Neural progenitor cell (in vitro differentiated cells): ENCODE measurements at places on chromosomes 11 and 22.

DNA sequence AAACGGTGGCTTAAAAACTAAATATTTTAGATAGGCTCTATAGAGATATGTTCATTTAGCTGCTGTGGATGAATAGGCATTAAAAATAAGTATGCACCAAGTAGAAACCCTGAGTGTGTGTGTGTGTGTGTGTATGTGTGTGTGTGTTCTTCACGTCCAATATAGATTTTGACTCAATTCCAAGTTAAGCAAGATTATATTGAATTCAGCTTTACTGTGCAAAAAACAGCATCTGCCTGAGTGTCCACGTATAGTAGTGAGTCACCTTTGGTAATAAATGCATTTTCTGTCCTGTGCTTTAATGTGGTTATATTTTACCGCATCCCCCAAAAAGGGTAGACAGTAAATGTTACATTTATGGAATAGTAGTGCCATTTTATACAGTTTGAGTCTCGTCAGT, 71.2 kb downstream of the PDHX start:
- DNase-seq = no peak

DNA sequence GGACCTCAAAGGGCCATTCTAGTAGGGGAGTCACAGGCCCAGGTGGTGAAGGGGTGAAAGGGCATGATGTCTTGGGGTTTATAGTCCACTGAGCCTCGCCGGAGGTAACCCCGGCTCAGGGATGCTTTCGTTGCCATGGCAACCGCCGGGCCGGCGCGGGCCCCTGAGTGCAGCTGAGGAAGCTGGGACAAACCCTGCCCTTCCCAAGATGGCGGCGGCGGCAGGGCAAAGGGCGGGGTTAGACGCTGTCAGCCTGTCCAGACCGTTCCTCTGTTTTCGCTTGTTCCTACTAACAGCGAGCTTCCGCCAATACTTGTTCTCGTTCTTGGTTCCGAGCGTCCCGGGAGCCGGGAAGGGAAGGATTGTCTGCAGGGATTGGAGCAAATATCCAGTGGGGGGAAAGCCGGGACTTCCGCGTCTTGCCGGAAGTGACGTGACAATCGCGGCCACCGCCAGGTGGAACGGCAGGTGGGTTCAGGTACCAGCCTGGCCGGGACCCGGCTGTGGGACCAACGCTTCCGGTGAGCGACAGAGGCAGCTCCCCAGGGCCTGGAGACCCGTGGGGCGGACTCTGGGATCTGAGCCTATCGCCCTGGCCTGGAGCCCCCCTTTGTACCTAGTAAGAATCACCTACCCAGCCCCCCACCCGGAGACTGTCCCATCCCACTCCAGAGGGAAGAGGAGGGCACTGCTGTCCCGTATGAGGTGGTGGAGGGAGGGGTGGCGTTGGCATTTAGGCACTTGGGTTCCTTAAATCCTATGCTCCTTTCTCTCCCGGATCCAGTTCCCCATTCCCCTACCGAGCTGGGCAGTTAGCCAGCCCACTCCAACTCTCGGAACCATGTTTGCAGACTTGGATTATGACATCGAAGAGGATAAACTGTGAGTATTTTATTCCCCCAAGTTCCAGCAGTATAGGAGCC, at the start of gene PICK1:
TSS of gene PICK1 (plus strand) at position 436 of the 923 bp plus-strand sequence. CDS start at position 842, 406 bp downstream.
- DNase-seq = peak; percentile 95

GRCh38 chr11:86176165-86176884, 68.2 kb upstream of the EED start:
- no peak for DNase-seq

DNA sequence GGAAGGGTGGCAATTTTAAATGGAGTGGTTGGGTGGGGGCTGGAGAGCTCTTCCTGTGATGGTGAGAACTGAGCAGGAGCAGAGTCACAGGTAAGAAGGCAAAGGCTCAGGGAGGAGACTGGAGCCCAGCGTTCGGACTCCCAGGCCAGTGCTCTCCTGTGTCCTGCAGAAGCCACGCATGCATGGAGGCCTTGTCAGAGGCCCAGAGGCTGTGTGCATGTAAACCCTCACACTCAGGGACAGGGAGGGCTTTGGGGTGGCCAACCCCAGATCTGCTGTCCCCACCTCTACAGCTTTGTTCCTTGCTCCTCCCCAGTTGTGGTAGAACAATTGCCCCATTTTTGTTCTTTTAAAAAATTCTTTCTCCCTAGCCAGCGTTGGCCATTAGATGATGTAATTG, 130.4 kb upstream of the PARVA start:
- DNase-seq = no peak

DNA sequence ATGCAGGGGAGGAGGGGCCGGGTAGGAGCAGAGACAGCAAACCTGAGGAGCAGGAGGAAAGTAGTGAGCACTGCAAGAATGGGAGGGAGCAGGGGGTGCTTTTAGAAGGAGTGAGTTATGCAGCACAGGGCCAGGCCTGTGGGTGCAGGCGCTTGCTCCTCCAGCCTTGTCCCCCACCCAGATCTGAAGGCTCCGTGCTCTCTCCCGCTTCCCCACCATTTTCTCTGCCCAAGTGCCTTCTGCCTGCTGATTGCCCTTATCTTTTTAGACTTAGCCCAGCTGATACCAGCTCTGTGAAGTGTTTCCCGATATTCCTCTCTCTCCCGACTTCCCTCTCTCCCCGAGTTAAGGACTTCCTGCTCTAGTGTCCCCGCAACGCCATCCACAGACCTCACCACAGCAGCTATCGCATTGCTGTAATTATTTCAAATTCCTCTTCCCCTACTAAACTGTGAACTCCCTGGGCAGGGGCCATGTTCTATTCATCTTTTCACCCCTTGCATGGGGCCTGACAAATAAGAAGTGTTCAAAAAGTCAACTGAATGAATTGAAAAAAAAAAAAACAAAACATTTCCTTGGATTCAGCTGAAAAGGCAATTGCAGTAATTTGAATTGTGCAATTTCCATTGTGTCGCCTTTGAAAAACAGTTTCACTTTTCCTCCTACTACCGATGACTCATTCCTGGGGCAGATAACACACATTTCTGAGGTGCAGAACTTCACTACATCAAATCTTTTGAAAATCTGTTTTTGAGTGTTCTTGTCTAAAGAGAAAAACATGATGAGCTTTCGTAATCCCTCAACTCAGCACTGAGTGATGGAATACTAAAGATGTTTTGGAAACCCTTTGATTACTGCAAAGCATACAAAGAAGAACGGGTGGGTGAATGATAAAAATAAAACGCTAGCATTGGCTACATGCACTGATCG, 69.7 kb upstream of the BMAL1 start:
- no peak for DNase-seq

- DNase-seq = peak; percentile 66
These were observed 1151.2 kb upstream of the CCDC90B start for GRCh38 chr11:84437071-84437980.

DNA sequence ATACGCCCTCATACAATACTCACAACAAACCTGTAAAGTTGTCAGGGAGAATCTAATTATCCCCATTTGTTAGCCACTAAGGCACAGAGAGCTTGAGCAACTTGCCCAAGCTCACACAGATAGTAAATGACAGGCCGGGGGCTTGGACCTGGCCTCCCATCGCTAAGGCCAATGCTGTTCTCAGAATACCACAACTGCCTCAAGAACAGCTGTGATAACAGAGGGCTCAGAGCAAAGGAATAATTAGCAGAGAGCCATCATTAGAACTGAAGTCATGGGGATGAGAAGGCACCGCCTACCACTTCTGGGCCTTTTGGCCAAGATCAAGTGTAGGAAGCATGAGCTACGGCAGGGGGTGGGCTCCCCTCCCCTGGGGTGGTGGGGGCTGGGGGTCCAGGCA, 98.6 kb downstream of the FEZ1 start:
- DNase-seq = no peak

DNA sequence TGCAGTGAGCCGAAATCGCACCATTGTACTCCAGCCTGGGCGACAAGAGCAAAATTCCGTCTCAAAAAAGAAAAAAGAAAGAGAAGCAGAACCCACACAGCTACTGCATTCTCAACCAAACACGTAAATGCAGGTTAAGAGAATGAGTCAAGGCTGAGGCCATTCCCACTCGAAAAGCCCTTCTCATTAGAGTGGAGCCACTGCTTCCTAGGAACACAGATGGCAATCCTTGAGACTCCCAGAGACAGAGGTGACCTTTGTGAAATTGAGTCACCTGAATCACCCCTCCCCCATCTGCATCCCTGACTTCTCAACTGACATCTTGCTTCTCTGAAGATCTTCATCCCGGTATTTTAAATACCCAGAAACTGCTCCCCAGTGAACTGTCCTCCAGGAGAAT, 8.2 kb downstream of the PACSIN2 start:
- DNase-seq = no peak

- no peak for DNase-seq
These were observed 66.7 kb upstream of the PPARA start for GRCh38 chr22:46083383-46084350.

- DNase-seq = no peak
These were observed 104.8 kb downstream of the C11orf58 start for GRCh38 chr11:16843294-16843693.

DNA sequence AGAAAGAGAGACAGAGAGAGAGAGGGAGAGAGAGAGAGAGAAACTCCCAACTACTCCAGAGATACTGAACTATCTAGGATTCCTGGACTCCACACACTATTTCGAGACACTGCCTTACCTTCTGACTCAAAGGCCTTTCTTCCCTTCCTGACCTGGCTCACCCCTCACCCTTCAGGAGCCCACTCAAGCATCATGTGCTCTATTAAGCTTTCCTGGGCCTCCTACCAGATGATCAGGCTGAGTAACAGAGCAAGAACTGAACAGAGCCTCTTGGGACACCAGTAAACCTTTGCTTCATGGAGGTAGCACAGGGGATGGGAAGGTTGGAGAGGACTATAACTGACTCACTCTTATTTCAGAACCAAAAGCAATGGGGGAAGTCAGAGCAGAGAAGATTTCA, 31.4 kb downstream of the PLEKHA7 start:
- no peak for DNase-seq

GRCh38 chr11:60240662-60241061, 2.3 kb downstream of the MS4A4E start:
- no peak for DNase-seq

- peak; percentile 85 for DNase-seq
These were observed 1.8 kb upstream of the PACS1 start for GRCh38 chr11:66068154-66068821.

DNA sequence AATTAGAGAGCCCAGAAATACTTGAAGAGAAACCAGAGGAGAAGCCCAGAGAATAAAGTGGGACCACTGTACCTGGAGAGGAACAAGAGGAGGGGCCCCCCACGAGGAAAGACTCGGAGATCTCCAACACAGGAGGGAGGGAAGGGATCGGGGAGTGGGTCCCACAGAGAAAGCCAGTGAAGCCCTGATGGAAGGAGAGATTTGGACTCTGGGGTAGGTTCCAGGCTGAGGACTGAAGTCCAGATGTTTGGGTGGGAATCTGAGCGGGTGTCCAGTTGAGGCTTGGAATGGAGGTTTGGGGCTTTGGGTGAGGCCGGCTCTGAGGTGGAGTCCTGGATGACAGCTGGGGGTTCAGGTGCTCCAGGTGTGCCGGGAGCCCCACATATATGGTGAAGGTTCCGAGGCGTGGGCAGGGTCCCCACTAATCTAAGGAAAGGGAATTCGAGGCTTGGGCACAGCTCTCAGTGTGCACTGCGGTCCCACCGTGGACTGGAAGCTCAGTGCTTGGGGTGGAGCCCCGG, 32.6 kb downstream of the PDE2A start:
- DNase-seq = no peak

DNA sequence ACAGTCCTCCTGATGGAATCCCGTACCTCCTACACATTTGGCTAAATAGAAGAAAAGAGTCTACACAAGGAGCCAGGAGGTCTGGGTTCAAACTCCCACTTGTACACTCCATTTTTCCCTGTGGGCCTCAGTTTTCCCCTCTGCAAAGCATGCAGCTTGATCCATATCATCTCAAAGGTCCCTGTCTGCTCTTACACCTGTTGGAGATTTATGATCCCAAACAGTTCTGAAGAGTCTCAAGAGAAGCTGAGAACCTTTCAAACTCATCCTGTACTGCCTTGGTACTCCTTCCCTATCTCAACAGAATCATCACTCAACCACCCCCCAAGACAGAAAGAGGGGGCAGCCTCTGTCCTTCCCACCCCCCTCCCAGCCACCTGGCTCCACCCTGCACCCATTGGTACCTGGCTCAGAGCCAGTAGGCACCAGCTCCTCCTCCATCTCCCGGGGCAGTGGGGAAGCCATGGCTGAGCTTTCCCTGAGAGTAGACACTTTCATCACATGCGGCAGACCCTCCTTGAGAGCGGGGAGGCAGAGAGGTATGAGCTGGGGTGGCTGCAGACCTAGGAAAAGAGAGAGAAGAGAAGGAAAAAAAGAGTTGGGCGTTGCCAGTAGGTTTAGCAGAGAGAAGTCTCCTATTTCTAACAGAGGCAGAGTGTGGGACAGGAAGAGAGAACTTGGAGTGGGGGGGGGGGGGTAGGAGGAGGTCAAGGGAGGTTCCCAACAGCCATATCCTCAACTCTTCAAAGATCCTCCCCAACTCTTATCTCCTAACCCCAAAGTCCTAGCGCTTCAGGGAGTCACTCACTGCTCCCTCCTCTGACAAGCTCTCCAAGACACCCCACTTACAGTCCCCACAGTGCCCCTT, 3.1 kb downstream of the TNKS1BP1 start:
- no peak for DNase-seq

DNA sequence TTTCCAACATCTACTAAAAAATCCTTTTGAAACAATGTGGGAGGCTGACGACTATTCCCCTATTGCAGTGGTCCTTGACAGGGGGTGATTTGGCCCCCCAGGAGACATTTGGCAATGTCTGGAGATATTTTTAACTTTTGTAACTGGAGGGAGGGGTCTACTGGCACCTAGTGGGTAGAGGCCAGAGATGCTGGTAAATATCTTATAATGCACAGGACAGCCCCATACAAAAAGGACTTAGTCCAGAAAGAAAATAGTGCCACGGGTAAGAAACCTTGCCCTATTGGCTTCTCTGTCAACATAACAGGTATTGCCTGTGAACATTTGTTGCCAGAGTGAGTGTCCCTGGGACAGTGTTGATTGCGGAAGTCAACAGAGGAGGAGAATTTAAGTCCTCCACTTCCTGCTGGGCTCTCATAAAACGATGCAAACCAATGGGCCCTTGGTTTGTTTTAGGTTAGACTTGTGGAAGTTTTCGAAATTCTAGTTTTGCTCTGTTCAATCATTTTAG, 101.6 kb downstream of the MAML2 start:
- DNase-seq = no peak
